CD8-positive, alpha-beta memory T cell (primary cell): ENCODE measurements at places on chromosomes 11 and 22. TPM values are rescaled to one million over a fixed set of nuclear protein-coding genes. Genes with fewer than 3 reads are reported as not detected.

Gene IL17RA
- 21.7 TPM for total RNA-seq

Gene RAPSN
- total RNA-seq, result 0.29 TPM

- H3K36me3 ChIP-seq, result peaks cover 7% of the 10 kb centered on the region
- no peaks in the 10 kb centered on the region for H3K27me3 ChIP-seq
- no peak overlapping the region for H3K27ac ChIP-seq
- no peak for DNase-seq
- H3K4me3 ChIP-seq, result no peak overlapping the region
- no peaks in the 10 kb centered on the region for H3K4me1 ChIP-seq
Measured at GRCh38 chr11:111833524-111833923, 37.9 kb downstream of the ALG9 start.

GRCh38 chr11:36130401-36130800 is 158.8 kb downstream of the COMMD9 start:
- no peaks in the 10 kb centered on the region for H3K27me3 ChIP-seq
- DNase-seq, result no peak
- H3K27ac ChIP-seq, result no peak overlapping the region
